ENCODE measurements at places on chromosomes 3 and 15.

GRCh38 chr15:25710184-25710583, 152.9 kb downstream of the ATP10A start:
- DNase-seq: peak; percentile 30

DNA sequence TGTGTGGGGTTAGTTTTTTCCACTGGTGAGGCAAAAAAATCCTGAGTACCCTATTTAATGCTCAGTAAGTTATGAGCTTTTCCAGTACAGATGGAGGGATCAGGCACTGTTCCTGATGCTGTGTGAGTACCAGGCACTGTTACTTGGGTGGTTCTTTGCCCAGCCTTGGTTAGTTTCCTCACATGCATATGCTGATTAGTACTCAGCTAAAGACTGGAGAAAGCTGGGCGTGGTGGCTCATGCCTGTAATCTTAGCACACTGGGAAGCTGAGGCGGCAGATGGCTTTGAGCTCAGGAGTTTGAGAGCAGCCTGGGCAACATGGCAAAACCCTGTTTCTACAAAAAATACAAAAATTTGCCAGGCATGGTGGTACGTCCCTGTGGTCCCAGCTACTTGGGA, 210.3 kb upstream of the SGO1 start:
- no peak for DNase-seq

- no peak for DNase-seq
Measured at GRCh38 chr3:71651625-71652024, 68.1 kb upstream of the FOXP1 start.

GRCh38 chr15:68389936-68390817, 41.8 kb downstream of the ITGA11 start:
- peak; percentile 43 for DNase-seq

DNA sequence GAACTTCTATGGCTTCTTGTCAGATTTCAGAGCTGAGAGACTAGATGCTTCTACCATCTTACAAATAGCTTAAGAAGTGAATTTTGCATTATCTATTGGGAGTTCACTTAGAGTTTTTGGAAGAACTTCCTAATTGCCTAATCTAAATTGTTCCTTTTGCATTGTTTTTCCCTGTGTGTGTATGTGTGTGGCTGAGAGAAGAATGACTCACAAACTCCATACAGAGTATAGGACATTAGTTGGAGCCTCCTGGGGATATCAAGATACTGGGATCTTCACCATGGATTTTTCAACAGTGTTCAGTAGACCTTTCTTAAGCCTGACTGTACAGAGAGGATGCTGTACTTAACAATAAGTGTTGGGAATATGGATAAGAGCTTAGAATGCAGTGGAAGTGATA, 10.9 kb downstream of the TLNRD1 start:
- no peak for DNase-seq

DNA sequence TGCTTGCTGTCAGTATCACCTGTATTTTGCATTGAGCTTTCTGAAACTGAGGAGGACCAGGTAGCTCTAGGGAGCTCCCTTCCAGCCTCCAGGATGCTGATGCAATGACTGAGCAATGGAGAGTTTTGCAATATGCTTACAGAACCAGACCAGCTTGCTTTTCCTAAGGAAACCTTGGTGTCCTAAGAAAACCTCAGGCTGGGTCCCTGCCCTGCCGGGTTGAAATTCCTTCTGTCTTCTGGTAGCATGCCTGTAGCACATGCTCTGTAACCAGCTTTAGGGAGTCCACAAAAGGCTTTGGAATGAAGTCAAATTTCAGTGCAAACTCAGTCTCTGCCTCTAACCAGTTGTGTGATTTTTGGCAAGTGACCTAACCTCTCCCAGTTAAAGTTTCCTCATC, 65.8 kb upstream of the GSK3B start:
- peak; percentile 48 for DNase-seq

DNA sequence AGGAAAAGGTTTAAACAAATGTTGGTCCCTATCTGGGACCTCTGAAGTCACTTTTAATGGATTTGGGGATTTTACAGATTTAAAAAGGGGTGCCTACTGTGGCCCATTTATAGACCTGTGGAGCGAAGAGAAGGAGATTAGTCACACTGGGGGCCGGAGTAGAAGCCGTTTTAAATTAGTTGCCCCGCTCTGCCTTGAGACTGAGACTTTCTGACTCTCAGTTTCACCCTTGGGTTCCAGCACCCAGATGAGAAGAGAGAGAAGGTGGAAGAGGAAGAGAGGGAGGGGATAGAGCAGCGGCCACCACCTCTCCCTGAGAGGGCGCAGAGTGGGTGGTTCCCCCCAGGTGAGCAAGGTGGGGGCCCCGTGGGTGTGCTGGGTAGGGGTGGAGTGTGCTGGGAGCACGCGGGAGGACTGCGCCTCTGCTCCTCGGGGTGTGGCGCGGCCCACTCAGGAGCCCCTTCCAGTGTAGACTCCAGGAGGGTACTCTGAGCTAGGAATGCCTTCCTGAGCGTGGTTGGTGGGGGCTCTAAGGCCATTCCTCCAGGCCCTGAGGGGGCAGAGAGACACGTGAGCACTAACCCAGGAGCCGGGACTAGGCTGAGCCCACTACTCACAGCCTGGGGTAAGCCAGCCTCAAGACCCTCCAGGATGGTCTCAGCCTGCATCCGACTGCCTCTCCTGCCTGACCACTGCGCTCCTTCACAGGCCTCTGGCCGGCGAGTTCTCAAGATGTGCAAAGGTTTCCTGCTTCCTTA, 32.6 kb upstream of the RAB6B start:
- DNase-seq: no peak

All from inflammatory macrophage treated with lipopolysaccharide for 4 hours (primary cell).